ENCODE measurements at places on chromosomes 3 and 15. TPM values are rescaled to one million over a fixed set of nuclear protein-coding genes. Genes with fewer than 3 reads are reported as not detected.

- no peak for DNase-seq
These were observed 22.1 kb downstream of the CNTN3 start for GRCh38 chr3:74592359-74592758.

DNA sequence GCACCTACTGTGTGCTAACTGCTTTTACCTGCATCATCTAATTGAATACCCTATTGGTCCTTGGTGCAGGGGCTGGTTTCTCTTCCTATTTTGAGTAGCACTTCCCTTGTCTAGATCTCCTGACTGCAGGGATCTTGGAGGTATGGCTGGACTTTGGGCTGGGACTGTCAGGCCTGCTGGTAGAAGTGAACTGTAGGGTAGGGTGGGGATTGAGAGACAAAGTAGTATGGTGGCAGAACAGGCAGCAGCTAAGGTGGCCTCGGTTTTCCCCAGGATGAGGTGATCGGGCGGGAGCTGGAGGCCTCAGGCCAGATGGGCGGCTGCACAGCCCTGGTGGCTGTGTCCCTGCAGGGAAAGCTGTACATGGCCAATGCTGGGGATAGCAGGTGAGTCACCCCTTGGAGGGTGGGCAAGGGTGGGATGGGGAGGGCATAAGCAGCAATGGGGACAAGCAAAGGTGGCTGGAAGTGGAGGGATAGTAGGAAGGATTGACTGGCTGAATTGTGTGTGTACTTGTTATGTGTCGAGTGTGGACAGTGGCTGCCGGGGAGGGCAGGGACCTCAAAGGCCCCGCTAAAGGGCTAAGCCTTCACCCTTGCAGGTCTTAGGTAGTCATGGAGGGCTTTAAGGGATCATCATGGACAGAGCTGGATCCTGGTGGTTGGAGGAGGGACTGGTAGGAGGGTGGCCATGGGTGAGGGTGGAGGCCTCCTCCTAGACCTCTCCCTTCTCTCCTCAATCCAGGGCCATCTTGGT lies 2.0 kb downstream of the PPM1M start:
- DNase-seq: no peak

- DNase-seq: no peak
These were observed 50.0 kb upstream of the PSMD6 start for GRCh38 chr3:64073158-64073761.

GRCh38 chr15:90002428-90002844 lies 1.3 kb downstream of the ZNF710 start:
- no peak for DNase-seq

DNA sequence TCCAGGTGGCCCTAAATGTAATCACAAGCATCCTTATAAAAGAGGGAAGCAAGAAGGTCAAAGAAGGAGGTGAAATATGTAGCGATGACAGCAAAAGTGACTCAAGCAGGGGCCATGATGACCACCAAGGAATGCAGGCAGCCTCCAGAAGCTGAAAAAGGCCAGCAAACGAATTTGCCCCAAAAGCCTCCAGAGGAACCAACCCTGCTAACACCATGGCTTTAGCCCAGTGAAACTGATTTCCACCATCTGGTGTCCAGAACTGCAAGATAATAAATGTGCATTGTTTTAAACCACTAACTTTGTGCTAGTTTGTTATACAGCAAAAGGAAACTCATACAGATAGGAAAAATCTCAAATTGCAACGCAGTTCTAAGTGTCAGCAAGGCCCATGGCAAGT lies 23.0 kb upstream of the RBSN start:
- no peak for DNase-seq

DNA sequence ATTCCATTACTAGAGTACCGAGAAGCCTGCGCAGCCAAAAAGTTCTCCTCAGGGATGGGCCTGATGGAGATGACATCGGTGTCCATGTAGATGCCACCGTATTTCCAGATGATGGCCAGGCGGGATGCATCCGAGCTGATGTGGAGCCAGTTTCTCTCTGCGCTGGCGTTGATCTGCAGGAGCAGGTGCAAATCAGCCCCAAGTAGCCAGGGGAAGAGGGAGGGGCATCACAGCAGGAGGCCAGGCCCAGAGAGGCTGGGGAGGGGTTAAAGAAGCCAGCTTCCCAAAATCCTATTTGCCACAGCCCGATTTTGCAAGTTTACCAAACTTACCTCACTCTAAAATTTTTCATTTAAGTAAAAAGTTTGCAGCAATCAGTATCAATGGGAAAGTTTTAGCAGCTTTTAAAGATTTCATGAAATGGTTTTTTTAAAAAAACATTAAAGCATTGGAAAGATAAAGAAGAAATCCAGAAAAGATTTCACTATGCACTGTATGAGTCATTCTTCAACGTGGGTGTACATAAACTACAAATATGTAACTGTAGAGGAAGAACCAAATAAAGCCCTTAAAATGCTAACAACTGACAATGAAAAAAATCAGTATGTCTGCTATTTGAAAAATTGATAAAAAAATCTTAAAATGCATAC lies 7.4 kb downstream of the A4GNT start:
- DNase-seq: no peak

DNA sequence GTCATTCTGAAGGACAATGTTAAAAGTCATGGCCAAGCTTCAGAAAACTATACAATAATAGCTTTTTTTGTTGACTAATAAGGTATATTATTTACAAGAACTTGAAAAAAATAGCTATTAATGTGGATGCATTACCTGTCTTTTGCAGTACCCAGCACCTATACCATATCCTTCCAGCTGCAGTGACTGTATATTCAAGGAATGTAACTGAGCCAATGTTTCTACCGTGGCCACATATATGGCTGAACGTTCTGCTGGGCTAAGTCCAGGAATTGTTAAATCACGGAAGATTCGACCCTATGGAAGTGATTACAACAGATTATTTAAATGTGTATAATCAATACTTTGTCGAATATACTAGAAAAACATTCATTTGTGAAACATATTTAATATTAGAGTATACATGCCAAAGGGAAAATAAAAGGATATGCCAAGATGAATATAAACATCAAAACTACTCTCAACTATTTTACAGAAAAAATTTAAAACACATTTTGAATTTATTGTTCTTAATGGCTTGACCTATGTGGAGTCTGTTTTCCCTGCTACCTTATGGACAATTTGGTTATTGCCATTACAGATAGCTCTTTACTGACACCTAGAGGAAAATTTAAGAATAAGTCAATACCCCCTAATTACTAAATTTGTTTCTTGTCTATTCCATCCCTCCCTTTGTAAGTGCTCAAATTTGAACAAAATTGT lies 17.6 kb downstream of the ACAD11 start:
- DNase-seq: no peak

- DNase-seq: no peak
These were observed 3.4 kb downstream of the DUOXA2 start for GRCh38 chr15:45117308-45118130.

DNA sequence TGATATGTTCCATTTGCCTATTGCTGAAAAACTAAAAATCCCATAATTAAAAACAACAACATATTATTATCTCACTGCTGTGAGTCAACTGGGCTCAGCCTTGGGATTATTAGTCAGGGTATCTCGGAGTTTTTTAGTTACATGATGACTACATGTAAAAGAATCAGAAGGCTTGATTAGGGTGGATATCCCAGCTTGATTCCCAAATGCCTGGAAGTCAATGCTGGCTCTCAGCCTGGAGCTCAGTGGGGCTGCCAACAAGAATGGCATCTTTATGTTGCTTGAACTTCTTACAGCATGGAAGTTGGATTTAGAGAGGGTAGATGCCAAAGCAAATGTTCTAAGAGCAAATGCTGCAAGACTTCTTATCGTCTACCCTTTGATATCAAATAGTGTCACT lies 278.5 kb downstream of the PLOD2 start:
- DNase-seq: no peak

- DNase-seq: no peak
These were observed 49.8 kb upstream of the SLC4A7 start for GRCh38 chr3:27533718-27534573.

GRCh38 chr3:173622166-173622565 lies 224.6 kb downstream of the NLGN1 start:
- DNase-seq: no peak

GRCh38 chr3:81465510-81466200 lies 295.8 kb downstream of the GBE1 start:
- DNase-seq: no peak

- no peak for DNase-seq
These were observed 248.5 kb upstream of the TGFBR2 start for GRCh38 chr3:30357897-30358296.

- DNase-seq: no peak
These were observed 488.3 kb upstream of the ALCAM start for GRCh38 chr3:104878395-104878794.

DNA sequence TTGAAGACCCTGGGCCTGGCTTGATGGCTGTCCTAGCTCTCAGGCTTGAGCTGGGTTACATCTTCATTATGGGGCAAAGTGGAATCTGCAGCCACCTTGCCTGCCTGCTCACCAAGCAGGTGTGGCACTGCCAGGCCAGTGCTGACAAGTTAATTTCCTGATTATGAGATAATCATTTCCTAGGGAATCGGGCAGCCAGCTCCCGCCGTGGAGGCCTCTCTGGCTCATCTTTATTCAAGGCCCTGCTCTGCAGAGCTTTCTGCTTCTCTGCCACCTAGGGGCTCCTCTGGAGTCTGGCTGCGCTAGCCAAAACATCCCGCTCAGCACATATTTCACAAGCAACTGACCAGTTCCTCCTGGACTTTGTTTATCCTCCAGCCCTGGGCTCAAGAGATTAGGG lies 9.9 kb downstream of the LOXL1 start:
- no peak for DNase-seq

- DNase-seq: no peak
These were observed 76.0 kb downstream of the P2RY1 start for GRCh38 chr3:152910966-152911365.

DNA sequence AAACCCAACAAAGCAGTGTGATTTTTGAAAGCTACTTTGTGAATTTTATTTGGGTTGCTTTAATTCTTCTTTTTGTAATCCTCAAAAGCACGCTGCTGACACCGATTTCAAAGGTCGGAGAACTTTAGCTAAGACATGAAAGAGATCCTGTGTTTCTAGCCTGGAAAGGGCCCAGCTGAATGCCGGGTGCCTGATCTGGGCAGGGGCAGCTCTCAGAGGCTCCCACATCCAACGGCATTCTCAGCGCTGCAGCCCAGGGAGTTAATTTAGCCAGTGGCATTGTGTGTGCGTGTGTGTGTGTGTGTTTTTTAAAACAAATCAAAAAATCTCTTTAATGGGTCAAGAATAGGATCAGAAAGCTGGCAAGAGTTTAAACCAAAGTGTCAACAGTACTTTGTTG lies 6.6 kb downstream of the RBP1 start:
- no peak for DNase-seq

GRCh38 chr3:77283108-77283507 lies 243.2 kb downstream of the ROBO2 start:
- DNase-seq: no peak

DNA sequence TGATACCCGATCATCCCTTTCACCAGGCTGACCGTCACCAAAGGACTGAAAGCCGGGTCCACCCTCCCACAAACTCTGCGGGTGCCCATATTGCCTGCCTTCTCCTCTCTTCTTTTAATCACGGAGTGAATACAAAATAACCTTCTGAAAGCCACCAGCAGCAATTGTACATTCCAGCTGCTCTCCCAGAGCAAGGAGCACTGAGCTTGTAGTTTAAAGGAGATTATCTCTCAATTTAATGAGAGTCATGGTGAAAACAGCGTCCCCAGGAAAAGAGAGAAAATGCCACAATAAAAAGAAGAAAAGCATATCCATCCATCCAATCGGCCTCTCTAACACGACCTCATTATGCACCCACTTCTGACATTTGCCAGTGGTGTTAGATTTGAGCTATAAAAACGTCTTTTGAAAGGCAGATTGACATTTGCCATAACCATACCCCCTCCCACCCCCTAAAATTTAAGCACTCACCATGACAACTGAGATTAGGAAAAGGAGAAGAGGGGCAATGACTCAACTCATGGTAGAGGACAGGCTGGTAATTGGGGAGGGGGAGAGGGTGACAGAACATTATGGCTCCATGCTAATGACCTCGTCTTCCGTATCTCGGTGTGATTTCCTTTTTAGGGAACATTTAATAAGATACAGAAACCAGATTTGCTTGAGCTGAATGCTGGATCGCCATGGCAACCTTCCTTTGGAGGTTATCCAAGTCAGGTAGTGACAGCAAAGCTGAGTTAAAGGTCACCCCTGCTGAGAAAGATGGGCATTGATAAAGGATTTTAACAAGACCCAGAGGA lies 106.2 kb downstream of the ST8SIA2 start:
- no peak for DNase-seq

DNA sequence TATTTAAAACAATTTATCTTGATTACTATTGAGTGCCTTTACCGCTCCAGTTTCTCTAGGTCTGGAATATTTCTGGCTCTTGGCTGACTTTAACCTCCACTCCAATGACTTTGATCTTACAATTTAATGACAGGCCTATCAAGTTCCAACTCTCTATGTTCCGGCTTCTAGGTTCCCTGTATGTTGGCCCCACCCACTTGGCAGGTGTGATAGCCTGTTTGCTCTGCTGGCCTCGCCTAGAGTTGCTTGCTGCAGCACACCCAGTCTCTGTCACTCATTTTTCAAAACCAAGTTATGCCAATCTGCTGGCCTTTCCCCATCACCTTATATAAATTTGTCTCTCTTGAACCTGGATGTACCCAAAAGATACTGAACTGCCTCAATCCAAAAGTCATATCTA lies 428.0 kb downstream of the ROBO1 start:
- DNase-seq: no peak

CKMT1A gene
- 0.32 TPM for total RNA-seq

STRIT1 gene
- total RNA-seq: 4.8 TPM

PP2D1 gene
- total RNA-seq: not detected

ACKR4 gene
- 1.6 TPM for total RNA-seq

GOLGA8G gene
- not detected for total RNA-seq

TMEM207 gene
- not detected for total RNA-seq

GPR160 gene
- total RNA-seq: 0.78 TPM

EPB42 gene
- 0.38 TPM for total RNA-seq

RTP3 gene
- not detected for total RNA-seq

CIP2A gene
- total RNA-seq: 1.3 TPM

GPR156 gene
- 0.11 TPM for total RNA-seq

Data from cardiac septum (tissue), 1 donor.